ENCODE measurements at places on chromosomes 11 and 22. TPM values are rescaled to one million over a fixed set of nuclear protein-coding genes. Genes with fewer than 3 reads are reported as not detected.
A peak's percentile ranks its signal among the peaks of the same experiment; 100 is the strongest.

GRCh38 chr11:88171982-88172381 is 3.3 kb downstream of the RAB38 start:
- H3K27me3 ChIP-seq, result no peaks in the 10 kb centered on the region
- no peaks in the 10 kb centered on the region for H3K36me3 ChIP-seq
- DNase-seq, result no peak
- peaks cover 17% of the 10 kb centered on the region for H3K4me1 ChIP-seq
- no peak overlapping the region for H3K27ac ChIP-seq
- H3K4me3 ChIP-seq, result no peak overlapping the region

DNA sequence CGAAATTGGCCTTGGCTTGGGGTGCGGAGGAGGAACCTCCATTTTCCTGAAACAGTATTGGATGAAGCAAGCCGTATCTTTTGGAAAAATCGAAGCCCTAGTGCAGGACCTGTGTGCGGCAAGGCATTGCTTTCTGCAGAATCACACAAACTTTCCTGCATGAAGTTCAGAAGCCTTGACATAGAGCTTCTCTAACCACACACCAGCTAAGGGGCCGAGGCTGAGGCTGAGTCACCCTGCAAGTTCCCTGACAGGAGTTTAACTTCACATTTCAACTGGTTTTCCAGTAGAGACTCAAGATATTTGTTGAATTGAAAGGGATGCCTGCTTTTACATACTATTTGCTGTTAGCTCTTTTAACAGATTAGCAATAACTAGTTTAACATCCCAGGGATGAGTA is 67.8 kb downstream of the TCF20 start:
- no peaks in the 10 kb centered on the region for H3K4me1 ChIP-seq
- H3K4me3 ChIP-seq, result no peak overlapping the region
- no peaks in the 10 kb centered on the region for H3K36me3 ChIP-seq
- H3K27ac ChIP-seq, result no peak overlapping the region
- no peak for DNase-seq

DNA sequence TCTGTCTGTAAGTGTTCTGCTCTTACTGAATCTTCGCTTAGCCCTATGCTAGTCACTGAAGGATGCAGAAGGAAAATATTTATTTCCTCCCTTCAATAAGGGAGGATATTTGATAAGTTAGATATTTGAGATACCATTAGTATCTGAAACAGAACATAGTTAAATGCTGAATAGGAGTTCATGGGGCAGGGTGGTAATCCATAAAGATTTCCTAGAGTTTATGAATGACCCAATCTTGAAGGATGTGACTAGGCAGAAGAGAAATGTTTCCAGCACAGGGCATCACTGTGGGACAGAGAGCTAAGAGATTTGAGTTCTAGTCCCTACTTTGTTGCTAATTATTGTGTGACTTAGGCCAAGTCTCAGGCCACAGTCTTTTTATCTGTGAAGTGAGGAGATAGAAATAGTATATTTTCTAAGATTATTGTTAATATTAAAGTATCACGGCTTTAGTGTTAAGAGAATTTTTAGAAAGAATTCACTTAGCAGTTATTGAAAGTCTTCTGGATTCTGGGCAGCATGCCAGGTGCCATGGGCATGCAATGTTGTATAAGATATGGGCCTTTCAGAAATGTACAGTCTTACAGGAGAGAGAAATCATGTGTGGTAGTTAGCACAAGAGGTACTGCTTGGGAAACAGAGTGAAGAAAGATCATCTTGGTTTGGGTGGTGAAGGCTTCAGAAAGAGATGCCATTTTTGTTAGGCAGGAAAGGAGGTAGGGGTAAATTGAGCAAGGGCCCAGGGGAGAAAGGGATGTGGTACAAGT is 24.0 kb downstream of the SWAP70 start:
- DNase-seq, result no peak
- H3K36me3 ChIP-seq, result no peaks in the 10 kb centered on the region
- H3K27me3 ChIP-seq, result no peaks in the 10 kb centered on the region
- peak overlapping the region; percentile 17 for H3K27ac ChIP-seq
- H3K4me1 ChIP-seq, result peaks cover 13% of the 10 kb centered on the region
- H3K4me3 ChIP-seq, result no peak overlapping the region

ADM gene
- 85.4 TPM for total RNA-seq

SMC1B gene
- not detected for total RNA-seq

SLC17A6 gene
- total RNA-seq, result not detected
